Astrocyte (in vitro differentiated cells and primary cell): ENCODE measurements at places on chromosomes 7 and 10. TPM values are rescaled to one million over a fixed set of nuclear protein-coding genes. Genes with fewer than 3 reads are reported as not detected.
A peak's percentile ranks its signal among the peaks of the same experiment; 100 is the strongest.

- no peak for DNase-seq
Observed at GRCh38 chr7:46080595-46081159, 159.6 kb upstream of the IGFBP3 start.

- DNase-seq = peak; percentile 11
Observed at GRCh38 chr10:86258499-86258898, 108.1 kb downstream of the GRID1 start.

DNA sequence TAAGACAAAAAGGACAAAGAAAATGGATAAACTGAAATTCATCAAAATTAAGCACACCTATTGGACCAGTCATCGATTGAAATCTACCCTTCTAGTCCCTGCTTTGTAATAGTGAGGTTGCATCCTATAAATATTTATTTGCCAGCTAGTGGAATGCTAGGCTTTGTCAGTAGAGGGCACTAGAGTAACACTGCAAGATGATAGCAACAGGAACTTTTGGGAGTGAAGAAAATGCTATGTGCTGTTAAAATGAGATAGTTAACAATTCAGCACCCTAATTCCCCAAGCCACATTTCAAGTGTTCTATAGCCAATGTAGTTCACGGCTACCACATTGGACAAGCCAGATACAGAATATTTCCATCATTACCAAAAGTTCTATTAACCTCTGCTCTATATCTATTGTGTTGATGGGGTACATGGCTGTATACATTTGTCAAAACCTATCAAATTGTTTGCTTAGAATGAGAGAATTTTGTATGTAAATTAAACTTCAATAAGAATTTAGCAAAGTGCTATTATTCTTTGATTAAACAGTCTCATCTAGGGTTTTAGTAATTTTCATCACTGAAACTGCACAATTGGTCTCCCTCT is 69.8 kb downstream of the LSMEM1 start:
- peak; percentile 35 for DNase-seq

Gene DGKI
- 6.3 and 7.5 TPM in 2 replicates for total RNA-seq

Gene OPN1SW
- total RNA-seq = not detected in 2 replicates

Gene SOSTDC1
- total RNA-seq = 0.14 and 0.23 TPM in 2 replicates
